Astrocyte of the spinal cord (primary cell): ENCODE measurements at places on chromosomes 5 and 9.

- DNase-seq: no peak
Measured at GRCh38 chr5:149036970-149037369, 25.9 kb downstream of the SH3TC2 start.

DNA sequence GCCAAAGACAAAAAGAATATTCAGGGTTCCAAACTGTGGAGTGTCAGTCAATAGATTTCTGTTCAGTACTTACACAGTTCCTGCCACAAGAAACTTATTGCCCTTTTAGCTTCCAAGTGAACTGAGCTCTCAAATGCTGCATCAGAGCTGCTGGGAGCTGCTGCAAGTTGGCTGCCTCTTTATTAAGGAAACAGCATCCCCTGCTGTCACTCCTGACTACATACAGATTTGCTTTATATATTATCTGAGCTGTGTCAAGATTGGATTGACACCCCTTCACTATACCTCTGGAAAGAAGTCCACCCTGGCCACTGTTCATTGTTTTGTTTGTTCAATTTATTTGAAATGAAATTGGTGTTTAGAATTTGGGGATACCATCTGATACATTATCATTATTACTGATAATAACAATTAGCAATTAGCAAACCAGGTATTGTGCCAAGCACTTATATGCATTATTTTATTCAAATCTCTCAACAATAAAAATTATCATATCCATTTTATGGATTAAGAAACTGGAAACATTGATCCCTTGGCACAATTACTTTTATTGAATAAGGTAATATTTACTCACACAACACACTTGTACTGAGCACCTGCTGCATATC, 16.4 kb upstream of the C5orf58 start:
- DNase-seq: peak; percentile 68

- DNase-seq: peak; percentile 27
Measured at GRCh38 chr5:54900984-54901725, 84.2 kb downstream of the ESM1 start.

DNA sequence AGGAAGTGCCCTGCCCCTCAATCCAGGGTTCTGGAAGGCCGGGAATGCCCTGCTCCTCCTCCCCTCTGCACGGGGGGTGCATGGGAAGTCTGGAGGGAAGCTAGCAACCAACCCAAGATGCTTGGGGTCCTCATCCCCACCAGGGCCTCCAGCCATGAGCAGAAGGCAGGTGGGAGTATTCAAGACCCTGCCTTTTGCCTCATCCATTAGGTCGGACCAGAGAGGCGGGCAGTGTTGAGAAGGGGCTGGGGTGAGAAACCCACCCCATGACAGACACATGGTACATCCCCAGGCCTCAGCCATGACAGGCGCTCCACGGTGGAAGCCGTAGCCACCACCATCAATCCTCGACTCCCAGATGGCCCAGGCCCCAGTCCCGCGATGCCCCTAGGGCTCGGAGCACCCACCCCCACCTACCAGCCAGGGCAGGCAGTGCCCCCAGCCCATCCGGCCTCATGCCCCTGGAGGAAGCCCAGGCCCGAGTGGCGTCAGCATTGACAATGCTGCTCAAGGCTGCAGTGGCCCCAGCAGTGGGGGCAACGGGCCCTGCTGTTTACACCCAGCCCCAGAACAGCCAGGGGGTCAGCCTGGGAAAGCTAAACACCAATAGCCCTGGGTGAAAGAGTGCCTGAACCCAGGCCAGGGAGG, 8.6 kb downstream of the NR5A1 start:
- DNase-seq: no peak

- no peak for DNase-seq
Measured at GRCh38 chr5:176943816-176944215, 44.7 kb upstream of the HK3 start.

DNA sequence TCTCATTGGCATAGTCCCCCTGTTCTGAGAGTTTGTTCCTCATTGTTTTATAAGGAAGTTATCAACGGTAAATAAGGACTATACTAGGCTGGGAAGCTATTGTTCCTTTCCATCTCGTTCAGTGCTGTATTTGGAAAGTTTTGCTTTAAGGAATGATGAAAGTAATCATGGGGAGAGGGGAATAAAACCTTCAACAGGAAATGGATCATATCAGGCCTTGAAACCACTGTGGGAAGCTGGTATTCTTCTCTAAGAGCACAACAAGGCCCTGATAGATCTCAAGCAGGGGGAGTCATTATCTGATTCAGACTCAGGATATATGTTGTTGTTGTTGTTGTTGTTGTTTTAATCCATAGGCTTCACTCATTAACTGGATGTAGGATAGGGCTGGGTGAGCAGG, 474.5 kb downstream of the ENC1 start:
- peak; percentile 44 for DNase-seq

DNA sequence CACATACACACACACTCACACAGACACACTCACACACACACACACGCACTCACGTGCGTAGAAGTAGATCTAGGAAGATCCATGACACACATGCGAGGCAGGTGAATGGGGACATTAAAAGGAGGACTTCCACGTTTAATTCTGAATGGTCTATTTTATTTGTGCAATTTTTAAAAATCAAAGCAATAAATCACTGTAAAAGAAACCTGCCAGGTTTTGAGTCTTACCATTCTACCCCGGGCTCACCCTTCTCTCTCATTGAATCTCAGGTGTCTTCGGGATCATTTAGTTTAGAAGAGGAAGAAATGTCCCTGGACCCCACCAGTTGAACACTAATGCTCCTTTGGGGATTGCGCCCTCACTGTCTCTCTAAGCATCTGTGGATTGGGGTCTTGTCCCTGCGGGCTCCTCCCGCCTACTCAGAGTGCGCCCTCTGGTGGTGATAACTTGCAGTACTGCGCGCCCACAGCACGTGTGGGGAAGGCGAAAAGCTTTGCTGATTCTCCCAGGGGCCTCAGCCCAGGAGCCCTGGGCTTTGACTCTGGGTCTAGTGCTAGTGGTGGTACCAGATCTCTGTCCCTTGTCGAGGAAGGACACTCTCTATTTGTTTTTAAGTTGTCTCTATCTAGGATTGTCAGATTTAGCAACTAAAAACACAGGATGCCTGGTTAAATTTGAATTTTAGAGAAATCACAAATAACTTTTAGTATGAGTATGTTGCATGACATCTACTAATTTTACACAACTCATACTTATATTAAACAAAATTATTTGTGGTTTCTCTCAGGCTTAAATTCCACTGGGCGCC, 34.8 kb downstream of the BOD1 start:
- DNase-seq: peak; percentile 37

DNA sequence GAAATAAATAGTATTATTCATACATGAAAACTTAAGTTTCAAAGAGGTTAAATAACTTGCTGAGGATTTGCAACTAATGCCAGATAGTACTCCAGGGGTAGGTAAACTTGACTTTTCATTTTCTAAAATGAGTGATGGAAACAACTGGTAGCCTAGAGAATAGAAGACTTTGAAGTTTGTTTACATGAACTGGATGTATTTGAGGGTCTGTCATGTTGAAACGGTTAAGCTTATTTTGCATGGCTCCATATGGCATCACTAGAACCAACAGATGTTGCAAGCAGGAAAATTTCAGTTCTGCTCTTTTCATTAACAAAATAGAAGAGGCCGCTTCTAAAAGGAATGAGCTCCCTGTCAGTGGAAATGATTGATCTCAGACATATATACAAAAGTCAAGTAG, 105.1 kb upstream of the SGCD start:
- no peak for DNase-seq

- no peak for DNase-seq
Measured at GRCh38 chr5:121386334-121386733, 465.3 kb upstream of the FTMT start.

DNA sequence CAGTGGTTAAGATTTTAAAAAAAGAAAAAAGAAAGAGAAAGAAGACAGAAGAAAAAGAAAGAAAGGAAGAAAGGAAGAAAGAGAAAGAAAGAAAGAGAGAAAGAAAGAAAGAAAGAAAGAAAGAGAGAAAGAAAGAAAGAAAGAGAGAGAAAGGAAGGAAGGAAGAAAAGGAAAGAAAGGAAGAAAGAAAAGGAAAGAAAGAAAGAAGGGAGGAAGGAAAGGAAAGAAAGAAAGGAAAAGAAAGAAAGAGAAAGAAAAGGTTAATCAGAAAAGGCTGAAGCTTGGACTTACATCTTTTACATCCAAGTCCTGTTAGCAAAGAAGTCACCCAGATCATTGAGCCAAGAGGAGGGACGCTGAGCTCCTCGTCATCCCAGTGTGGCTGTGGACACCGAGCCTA, 70.0 kb downstream of the IRX2 start:
- DNase-seq: no peak

DNA sequence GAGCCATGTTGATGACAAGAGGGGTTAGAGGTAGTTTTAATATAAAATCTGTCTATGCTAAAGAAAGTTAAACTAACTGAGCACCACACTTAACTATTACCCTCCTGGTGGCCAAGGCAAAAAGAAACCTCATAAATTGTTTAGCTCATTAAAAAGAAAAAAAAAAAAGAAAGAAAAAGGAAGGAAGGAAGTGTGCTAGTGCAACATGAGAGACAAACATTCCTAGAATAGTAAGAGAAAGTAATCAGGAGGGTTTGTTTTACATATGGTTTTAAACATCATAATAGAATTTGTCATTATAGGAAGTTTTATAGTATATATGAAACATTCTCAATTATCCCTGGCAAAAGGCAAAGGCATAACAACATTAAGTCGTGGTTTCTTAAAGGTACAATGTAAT, 152.3 kb downstream of the SNX18 start:
- no peak for DNase-seq

DNA sequence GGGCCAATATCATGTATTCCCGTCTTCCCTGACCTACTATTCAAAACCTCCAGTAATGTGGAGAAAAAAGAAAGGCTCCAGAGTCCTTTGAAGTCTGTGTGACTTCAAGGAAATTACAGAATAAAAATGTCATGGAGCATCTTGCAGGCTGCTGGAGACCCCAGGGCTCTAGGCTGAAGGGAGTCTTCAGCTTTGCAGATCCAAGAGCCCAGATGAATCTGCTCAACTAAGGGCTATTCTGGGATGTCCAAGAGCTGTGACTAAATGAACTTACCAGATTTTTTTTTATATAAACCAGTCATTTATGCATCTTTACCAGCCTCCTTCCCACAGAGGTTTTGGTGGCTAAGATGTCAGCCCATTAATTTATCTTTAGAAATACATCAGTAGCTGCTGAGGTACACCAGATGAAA, 167.3 kb downstream of the MUSK start:
- peak; percentile 68 for DNase-seq

- no peak for DNase-seq
Measured at GRCh38 chr5:18551716-18552115, 917.5 kb downstream of the TAF11L14 start.
